ENCODE measurements at places on chromosomes 5 and 9. TPM values are rescaled to one million over a fixed set of nuclear protein-coding genes. Genes with fewer than 3 reads are reported as not detected.

Gene TMEM252
- 0.16 TPM for total RNA-seq

- no peak overlapping the region for H3K4me3 ChIP-seq
- H3K4me1 ChIP-seq, result peaks cover 4% of the 10 kb centered on the region
Observed at GRCh38 chr5:80712919-80713318, 58.1 kb upstream of the DHFR start.

DNA sequence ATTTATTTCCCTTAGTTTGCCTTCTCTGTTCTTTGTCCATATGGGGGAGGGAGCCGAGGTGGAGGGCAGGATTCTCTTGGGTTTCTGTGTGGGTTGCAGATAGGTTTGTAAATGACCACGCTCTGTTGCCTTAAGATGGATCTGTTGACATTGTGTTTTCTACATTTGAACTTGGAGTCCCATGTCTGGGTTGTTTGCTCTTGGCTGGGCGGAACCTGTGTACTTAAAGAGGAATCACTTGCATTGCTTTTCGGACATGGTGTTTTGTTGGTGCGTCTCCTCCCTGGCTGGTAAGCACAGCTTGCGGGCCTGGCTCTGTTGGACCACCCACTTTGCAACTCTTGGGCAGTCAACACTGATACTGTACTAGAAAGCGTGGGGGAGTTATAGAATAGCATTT lies 45.9 kb downstream of the EHMT1 start:
- peaks cover 37% of the 10 kb centered on the region for H3K4me1 ChIP-seq
- DNase-seq, result peak; percentile 47
- H3K4me3 ChIP-seq, result no peak overlapping the region
- H3K27ac ChIP-seq, result peak overlapping the region; percentile 83

Gene C5orf52
- total RNA-seq, result not detected

- H3K27ac ChIP-seq, result no peak overlapping the region
- H3K4me3 ChIP-seq, result no peak overlapping the region
- no peaks in the 10 kb centered on the region for H3K4me1 ChIP-seq
- no peak for DNase-seq
- H3K27me3 ChIP-seq, result no peaks in the 10 kb centered on the region
- H3K36me3 ChIP-seq, result no peaks in the 10 kb centered on the region
Observed at GRCh38 chr5:57215629-57216195, 41.9 kb downstream of the GPBP1 start.

DNA sequence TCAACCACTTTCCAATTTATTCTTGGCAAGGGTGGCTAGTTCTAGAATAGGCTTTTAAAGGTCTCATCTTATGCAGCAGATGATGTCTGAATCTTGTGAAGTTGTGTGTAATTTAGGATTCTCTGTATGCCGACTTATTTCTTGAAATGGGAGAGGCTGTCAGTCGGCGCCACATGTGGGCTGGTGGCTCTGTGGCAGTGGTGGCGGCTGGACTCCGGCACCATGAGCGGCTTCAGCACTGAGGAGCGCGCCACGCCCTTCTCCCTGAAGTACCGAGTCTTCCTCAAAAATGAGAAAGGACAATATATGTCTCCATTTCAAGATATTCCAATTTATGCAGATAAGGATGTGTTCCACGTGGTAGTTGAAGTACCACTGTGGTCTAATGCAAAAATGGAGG lies 8.3 kb upstream of the ATP6V0E1 start:
- no peak overlapping the region for H3K4me3 ChIP-seq
- no peak for DNase-seq
- no peak overlapping the region for H3K27ac ChIP-seq

DNA sequence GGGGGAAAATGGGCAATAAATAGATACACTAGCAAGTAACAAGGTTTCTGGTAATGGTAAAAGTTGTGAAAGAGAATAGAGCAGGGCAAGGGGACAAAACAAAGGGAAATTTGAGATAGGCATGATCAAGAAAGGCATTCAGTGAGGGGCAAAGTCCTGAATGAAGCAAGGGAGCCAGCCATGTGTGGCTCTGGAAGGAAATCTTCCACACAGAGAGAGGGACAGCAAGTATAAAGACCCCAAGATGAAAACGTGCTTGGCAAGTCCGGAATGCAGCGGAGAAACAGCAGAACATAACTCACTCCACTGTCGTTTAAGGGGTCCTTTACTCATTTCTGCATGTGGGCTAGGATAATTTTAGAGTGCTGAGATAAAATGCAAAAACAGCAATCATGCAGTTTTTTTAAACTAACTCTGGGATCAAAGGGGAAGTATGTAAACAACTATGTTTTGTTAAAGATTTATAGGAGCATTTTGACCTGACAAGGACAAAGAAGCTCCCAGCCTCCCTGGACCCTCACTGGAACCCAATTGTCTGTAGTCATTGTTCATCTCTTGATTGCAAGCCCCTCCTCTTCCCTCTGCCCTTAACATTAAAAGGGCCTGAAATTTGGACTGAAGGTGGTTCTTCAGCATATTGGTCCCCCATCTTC lies 22.9 kb upstream of the AOPEP start:
- no peak overlapping the region for H3K4me3 ChIP-seq
- peaks cover 13% of the 10 kb centered on the region for H3K4me1 ChIP-seq

- no peaks in the 10 kb centered on the region for H3K36me3 ChIP-seq
- no peak overlapping the region for H3K4me3 ChIP-seq
- H3K4me1 ChIP-seq, result peaks cover 19% of the 10 kb centered on the region
- no peaks in the 10 kb centered on the region for H3K27me3 ChIP-seq
- peak overlapping the region; percentile 35 for H3K27ac ChIP-seq
- no peak for DNase-seq
Observed at GRCh38 chr9:121354141-121354540, 15.9 kb downstream of the STOM start.

Gene PCDHB9
- 1.2 TPM for total RNA-seq

DNA sequence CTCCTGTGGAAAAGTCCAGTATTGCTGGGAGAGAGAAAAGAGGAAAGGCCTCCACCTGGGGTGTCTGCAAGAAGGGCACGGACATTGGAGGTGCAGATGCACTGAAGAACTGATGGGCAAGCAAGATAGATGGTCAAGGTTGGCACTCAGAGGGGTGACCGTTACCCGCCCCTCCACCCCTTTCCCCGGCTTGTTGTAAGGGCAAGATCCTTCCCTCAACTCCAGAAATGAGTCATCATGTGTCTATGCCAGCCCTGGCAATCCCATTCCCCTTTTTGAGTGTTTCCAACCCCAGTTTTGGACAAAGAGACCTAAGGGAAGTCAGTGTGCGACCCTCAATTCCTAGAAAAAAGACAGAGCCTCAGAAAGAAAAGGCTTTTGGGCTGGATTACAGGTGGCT lies 34.9 kb upstream of the ATP6V1G1 start:
- DNase-seq, result no peak
- H3K4me1 ChIP-seq, result peaks cover 8% of the 10 kb centered on the region
- H3K36me3 ChIP-seq, result no peaks in the 10 kb centered on the region
- H3K27ac ChIP-seq, result peak overlapping the region; percentile 94

- DNase-seq, result peak; percentile 59
- H3K4me1 ChIP-seq, result no peaks in the 10 kb centered on the region
- peaks cover 26% of the 10 kb centered on the region for H3K27me3 ChIP-seq
- peak overlapping the region; percentile 57 for H3K4me3 ChIP-seq
- H3K27ac ChIP-seq, result no peak overlapping the region
Observed at GRCh38 chr9:85522459-85523092, 219.2 kb downstream of the AGTPBP1 start.

Gene FRRS1L
- 5.0 TPM for total RNA-seq

Gene FREM1
- 27.7 TPM for total RNA-seq

DNA sequence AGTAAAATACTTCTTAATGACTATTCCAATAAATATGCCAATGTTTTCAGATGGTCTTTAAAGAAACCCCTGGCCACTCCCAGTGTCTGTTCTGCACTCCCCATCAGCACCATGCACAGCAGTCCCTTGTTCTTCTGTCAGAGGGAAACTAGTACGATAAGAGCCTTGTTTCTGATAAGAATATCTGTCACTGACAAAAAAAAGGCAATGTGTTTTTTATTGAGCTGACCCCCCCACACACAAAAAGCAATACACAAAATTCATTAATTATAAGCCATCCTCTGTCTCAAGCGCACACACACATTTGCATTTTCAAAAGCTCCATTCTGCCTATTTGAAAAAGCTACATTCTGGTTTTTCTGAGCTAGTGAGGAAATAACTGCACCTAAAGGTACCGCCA lies 119.1 kb downstream of the ENC1 start:
- no peak overlapping the region for H3K27ac ChIP-seq
- no peaks in the 10 kb centered on the region for H3K27me3 ChIP-seq
- H3K36me3 ChIP-seq, result no peaks in the 10 kb centered on the region

DNA sequence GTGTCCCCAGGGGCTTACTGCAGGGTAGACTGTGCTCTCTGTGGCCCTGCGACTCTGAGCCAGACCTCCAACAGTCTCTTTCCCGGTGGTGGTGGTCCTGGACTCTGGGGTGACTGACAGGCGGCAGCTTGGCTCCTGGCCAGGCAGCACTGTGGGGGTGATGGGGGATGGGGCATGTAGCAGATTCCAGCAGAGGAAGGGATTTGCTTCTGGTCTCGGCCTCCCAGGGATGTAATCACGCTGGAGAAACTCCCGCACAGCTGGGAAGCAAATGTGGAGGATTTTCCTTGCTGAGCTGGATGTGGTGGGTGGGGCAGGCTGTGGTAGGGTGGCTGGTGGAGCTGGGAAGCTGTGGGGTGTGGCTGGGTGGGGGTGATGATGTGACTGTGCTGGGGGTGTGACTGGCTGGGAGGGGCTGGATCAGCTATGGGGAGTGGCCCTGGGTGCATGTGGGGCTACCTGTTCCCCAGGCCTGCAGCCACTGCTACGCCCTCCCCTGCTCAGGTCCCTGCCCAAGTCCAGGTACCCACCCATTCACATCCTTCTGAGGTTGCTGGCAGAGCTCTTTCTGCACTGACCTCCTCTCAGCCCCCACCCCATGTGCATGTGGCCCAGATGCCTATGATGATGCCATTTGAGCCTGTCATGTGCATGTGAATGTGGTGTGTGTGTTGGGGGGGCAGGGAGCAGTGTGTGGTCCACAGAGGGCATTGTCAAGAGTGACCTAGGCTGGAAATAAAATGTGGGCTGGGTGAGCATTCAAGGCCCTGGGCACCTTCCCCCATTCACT lies 3.8 kb downstream of the NDST1 start:
- H3K4me1 ChIP-seq, result peaks cover 76% of the 10 kb centered on the region
- DNase-seq, result peak; percentile 86
- peak overlapping the region; percentile 96 for H3K27ac ChIP-seq

- H3K4me3 ChIP-seq, result no peak overlapping the region
- no peaks in the 10 kb centered on the region for H3K36me3 ChIP-seq
- peak; percentile 26 for DNase-seq
- H3K27me3 ChIP-seq, result no peaks in the 10 kb centered on the region
- peak overlapping the region; percentile 35 for H3K27ac ChIP-seq
Observed at GRCh38 chr5:157516626-157517325, 56.8 kb downstream of the NIPAL4 start.

DNA sequence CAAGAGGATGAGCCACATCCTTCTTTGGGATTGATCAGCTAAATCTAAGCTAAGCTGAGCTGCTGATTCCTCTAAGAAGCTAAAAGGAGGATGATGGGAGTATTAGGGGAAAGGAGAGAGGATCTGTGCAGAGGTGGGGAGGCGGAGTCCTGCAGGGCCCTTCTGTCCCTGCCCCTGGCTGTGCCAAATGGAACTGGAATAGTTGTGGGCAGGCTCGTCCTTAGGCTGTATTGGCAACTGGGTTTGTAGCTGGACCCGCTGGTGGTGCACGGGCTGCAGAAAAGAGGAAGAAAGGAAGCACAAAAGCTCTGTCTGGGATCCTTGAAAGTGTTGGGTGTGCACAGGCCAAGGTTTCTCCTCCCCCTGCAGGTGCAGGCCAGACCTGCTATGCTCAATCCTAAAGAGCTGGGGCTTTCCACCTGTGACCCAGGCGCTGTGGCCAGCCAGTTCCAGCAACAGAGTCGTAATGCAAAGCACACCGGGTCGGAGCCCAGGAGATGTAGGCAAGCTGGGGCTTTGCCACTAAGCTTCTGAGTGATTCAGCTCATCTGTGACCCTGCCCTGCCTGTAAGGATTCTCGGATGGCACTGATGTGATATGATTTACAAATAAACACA lies 9.8 kb downstream of the CLTB start:
- peaks cover 9% of the 10 kb centered on the region for H3K4me1 ChIP-seq
- no peaks in the 10 kb centered on the region for H3K27me3 ChIP-seq
- DNase-seq, result peak; percentile 3

- no peak overlapping the region for H3K4me3 ChIP-seq
- no peak overlapping the region for H3K27ac ChIP-seq
- no peaks in the 10 kb centered on the region for H3K27me3 ChIP-seq
Observed at GRCh38 chr5:39201160-39201780, 18.1 kb downstream of the FYB1 start.

- H3K4me1 ChIP-seq, result no peaks in the 10 kb centered on the region
- H3K27ac ChIP-seq, result no peak overlapping the region
- no peak overlapping the region for H3K4me3 ChIP-seq
- H3K27me3 ChIP-seq, result no peaks in the 10 kb centered on the region
Observed at GRCh38 chr9:17165764-17166163, 30.9 kb downstream of the CNTLN start.

DNA sequence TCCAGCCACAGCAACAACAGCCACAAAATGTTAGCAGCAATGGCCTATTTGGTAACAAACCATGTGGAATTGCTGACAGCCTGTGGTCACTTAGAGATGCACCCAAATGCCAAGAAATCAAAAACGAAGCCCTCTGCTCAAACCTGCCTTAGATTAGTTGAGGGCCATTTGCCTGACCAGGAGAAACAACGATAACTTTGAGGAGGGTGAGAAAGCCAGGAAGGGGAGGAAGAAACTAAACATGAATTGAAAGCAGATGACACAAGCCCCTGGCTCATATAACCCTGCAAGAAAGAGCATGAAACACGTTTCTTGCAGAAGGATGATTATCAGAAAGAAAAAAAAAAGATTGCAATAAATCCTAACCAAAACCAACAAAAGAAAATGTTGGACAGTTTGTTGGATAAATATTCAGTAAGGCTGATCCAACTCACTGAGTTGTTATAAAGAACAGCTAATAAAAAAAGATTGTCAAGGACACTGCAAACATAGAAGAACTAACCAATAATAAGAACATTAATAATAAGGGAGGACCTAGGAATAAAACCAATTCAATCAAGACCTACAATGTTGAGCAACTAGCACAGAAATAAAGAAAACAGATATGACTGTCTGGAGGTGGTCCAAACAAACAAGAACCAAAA lies 140.5 kb upstream of the SLC30A5 start:
- peaks cover 14% of the 10 kb centered on the region for H3K4me1 ChIP-seq
- no peaks in the 10 kb centered on the region for H3K36me3 ChIP-seq
- H3K27me3 ChIP-seq, result no peaks in the 10 kb centered on the region
- no peak for DNase-seq

DNA sequence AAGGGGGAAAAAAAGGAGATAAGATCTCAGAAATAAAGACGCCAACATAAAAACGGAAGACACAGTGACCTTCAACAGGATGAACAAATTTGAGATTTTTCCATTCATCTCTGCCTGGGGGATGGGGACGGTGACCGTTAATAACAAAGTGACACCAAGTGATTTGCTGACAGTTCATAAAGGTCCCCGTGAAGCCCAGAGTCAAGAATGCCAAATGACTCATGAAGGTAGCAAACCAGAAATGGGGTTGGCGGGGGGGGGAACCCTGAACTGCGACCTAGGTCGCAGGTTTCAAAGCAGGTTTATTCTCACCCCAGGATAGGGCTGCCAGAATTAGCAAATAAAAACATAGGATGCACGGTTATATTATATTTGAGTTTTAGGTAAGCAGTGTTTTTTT lies 21.1 kb upstream of the SHB start:
- H3K36me3 ChIP-seq, result no peaks in the 10 kb centered on the region
- no peak overlapping the region for H3K4me3 ChIP-seq
- no peaks in the 10 kb centered on the region for H3K4me1 ChIP-seq
- no peak overlapping the region for H3K27ac ChIP-seq
- no peaks in the 10 kb centered on the region for H3K27me3 ChIP-seq

GRCh38 chr5:125085797-125086505 lies 339.5 kb upstream of the ZNF608 start:
- H3K4me1 ChIP-seq, result peaks cover 6% of the 10 kb centered on the region
- H3K4me3 ChIP-seq, result no peak overlapping the region
- H3K27me3 ChIP-seq, result no peaks in the 10 kb centered on the region
- no peak for DNase-seq
- no peak overlapping the region for H3K27ac ChIP-seq
